ENCODE measurements at places on chromosomes 2 and 18.

- DNase-seq = no peak
Measured at GRCh38 chr2:232532419-232532818, 6.5 kb downstream of the CHRND start.

DNA sequence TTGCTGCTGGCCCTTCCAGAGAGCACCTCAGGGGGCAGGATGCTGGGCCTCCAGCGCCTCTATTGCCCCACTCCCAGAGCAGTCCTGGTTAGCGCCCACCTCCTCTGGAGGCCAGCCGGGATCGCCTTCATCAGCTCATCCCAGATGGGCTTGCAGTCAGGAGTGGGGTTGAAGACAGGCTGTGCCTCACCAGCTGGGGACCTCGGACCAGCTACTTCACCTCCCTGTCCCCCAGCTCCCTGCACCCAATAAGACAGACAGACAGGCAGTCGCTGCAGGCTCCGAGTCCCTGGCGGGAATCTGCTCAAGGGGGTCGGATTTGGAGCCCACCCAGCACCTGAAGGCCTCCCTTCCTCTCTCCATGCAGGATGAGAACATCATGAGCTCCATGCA lies 18.9 kb upstream of the FAHD2A start:
- no peak for DNase-seq

DNA sequence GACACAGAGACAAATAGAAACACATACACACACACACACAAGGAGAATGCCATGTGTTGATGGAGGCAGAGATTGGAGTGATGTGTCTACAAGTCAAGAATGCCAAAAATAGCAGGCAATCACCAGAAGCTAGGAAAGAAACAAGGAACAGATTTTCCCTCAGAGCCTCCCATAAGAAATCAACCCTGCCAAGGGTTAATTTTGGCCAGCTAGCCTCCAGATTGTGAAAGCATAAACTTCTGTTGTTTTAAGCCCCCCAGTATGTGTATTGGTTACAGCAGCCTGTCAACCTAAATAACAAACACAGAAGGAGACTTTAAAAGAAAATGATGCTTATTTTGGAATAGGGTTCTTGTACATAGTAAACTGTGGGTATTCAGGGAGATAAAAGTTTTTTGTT lies 5.6 kb upstream of the STK39 start:
- no peak for DNase-seq

DNA sequence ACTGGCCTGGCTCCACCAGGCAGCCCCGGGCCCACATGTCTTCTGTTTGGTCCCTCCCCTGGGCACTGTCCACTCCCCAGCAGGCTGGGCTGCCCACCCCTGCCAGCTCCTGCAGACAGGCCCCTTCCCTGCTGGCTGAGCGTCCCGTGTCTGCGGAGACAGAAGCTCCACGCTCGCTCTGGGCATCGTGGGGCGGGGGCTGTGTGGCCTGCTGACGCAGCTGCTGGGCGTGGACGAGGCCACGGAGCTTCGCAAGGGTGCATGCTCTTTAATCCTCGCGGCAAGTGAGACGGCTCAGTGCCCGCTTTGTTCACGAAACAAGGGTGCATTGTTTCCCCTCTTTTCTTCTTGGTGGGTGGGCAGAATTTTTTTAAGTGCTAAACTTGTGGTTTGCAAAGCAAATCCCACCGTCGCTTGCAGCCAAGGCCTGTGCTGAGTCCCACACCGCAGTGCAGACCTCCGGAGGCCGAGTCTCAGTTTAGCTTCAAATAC lies 132.8 kb upstream of the CTDP1 start:
- no peak for DNase-seq

DNA sequence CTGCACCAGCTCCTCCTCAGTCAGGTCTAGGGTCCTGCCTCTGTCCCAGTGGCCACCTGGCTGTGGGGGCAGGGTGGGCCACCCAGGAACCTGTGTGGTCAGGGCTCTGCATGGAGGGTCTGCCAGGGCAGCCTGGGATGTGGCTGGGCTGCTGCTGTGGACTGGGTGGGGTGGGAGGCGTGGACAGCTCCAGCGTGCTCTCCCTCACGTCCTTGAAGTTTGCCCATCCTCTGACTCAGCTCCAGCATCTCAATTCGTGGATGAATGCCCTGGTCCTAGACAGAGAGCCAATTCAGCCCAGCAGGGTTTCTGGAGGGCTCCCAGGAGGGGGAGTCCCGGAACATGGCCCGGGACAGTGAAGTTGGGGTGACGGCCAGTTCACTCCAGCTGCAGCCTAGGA lies 64.3 kb upstream of the EPAS1 start:
- DNase-seq = no peak

DNA sequence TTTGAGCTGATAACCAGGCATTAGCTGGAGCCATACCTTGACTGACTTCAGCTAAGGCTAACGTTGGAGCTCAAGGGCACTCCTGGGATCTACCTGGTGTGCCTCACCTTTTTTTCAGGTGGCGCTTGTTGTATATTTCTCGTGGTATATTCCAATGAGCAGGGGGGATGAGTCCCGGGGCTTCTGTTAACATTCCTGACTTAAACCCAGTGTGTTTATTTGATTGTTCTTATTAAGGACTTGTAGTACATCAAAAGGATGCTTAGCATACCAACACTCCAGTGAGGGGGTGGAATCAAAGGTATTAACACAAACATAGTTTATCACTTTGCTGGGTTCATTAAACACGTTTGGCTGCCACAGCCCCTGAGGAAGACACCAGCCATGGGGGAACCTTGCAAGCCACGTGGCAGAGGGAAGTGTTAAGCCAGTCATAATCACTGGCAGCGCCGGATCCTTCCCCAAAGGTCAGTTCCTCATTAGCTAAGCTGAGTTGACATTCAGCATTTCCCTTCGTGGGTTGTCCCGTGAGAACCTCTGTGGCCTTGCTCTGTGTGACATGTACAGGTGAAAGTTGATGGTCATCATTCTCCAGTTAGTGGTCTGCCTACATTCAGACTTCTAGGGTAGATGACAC lies 119.5 kb upstream of the MCFD2 start:
- no peak for DNase-seq

DNA sequence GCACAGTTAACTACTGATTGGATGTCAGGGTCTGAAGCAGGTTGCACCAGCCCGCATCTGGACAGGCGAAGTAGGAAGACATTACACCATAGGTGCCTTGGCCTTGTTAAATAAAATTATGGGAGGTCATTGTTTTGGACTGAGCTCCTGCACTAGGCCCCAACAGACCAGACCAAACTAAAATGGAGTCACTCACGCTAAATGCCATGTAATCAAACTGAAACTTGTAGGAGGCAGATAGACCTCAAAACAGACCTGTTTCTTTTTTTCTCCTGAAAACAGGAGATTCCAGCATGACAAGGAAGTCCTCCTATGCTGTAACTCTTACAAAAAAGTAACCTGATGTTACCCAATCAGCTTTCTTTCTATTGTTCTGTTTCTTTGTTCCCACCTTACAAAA lies 15.5 kb upstream of the NFU1 start:
- DNase-seq = no peak

DNA sequence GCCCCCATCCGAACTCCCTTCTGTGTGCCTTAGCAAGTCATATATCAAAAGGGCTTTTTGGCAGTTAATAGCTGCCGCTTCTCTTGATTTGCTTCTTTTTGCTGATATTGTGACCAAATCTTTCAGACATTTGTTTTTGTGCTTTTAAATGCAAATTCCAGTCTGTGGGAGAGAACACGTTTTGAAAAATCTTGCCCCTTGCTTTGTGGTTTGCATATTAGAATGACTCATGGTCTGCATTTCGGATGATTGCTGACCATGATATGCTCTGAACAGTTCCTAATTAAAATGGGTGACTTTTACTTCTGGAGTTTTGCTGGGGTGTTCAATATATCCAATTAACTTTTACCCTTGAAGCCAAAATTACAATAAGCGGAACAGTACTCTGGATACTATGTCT lies 58.2 kb upstream of the ST6GAL2 start:
- no peak for DNase-seq

- DNase-seq = no peak
Measured at GRCh38 chr18:51137026-51137729, 60.3 kb downstream of the MEX3C start.

DNA sequence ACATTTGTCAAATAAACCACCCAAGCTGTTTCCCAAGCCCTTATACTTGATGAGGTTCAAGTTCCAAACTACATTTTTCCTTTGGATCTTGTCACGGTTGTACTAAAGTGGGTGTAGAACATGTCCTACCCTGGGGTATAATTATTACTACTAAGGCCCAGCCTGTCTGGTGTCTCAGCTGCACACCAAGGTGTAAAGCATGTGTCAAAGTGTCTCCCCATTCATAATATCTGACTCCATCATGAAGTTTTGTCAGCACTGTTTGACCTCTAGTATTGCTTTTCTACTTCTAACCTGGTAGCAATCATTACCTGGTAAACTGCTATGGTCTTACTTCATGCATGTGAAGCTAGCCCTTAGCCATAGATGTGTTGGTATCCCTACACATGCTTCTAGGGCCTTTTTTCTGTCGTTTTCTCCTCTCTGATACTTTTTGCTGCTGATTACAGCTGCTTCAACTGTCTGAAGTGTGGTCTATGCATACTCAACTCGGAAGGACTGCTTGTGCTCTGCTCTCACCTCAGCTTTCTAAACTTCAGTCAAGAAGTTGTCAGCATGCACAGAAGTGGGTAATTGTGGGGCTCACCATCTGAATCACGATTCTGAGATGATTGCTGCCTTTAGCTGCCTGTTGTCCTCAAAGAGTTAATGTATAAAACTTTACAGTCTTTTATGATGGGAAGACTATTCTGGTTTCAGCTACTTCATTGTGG lies 445.7 kb upstream of the TRIB2 start:
- no peak for DNase-seq

- DNase-seq = no peak
Measured at GRCh38 chr2:143702931-143703330, 573.7 kb downstream of the ARHGAP15 start.

- DNase-seq = no peak
Measured at GRCh38 chr18:79523736-79524180, 128.0 kb downstream of the NFATC1 start.

GRCh38 chr18:30618567-30618966 lies 424.0 kb downstream of the DSC3 start:
- DNase-seq = no peak

- no peak for DNase-seq
Measured at GRCh38 chr18:42268186-42268725, 313.2 kb downstream of the PIK3C3 start.

- no peak for DNase-seq
Measured at GRCh38 chr2:152716805-152717227, 445 bp downstream of the PRPF40A start.

DNA sequence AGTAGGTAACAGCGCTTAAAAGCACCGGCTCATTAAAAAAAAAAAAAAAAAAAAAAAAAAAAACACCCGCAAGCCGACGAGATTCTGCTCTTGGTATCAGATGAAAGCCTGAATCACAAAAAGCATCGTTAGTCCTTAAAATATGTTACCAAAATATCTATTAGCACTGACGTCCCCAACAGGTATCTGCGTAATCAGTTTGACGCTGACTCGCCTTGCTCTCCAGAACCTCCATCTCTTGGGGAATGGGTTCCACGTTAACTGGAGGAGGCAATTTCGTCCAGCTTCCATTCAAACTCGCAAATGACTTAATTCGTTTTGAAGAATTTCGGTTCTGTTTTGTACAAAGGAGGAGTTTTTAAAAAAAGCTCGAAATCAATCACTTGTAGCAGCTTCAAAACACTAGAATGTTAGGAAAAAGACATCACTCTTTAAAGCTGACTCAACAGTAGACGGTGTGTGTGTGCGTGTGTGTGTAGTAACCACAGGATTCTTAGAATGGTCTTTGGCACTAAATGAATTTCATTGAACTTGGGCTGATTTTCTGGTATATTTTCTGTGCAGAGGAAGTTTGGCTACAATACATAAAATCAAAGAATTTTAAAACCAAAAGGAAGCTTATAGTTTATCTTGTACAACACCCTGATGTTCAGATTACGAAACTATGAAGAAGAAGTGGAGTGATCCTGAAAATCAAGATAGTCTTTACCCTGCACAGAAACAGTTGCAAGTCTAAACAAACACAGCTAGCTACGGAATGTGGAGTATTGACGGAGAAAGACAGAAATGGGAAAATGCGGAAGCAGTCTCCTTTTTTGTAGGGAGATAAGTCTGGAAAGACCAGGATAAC lies 1.1 kb upstream of the PGAP1 start:
- peak; percentile 33 for DNase-seq

- no peak for DNase-seq
Measured at GRCh38 chr18:47654988-47655387, 275.5 kb downstream of the SMAD2 start.

GRCh38 chr2:25286025-25286400 lies 55.7 kb downstream of the DNMT3A start:
- no peak for DNase-seq

- DNase-seq = no peak
Measured at GRCh38 chr2:208937521-208937920, 486.3 kb upstream of the MAP2 start.

GRCh38 chr2:23530206-23530908 lies 145.4 kb downstream of the KLHL29 start:
- no peak for DNase-seq

- DNase-seq = no peak
Measured at GRCh38 chr2:40224318-40224717, 227.6 kb downstream of the SLC8A1 start.

- DNase-seq = no peak
Measured at GRCh38 chr18:5961828-5962150, 66.5 kb upstream of the TMEM200C start.

GRCh38 chr2:142803158-142803557 lies 74.3 kb upstream of the KYNU start:
- DNase-seq = no peak

DNA sequence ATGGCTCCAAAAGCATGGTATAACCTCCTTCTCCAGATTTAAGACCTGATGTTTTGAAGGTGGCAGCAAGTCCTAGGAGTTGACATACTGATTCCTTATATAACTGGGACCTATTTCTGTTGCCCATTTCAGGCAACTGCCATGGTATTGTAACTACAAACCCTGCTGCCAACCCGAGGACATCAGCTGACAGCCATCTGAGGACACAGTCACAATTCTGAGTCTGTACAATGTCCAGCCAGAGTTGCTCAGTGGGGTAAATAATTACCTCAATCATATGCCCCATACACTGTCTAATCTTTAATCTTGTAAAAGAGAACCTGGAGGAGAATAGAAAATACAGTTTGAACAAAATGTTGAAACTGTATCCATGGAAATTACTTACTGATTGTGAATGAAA lies 8.7 kb upstream of the GAREM2 start:
- DNase-seq = no peak

GRCh38 chr2:100451734-100452133 lies 18.5 kb upstream of the NMS start:
- no peak for DNase-seq

- no peak for DNase-seq
Measured at GRCh38 chr2:70638561-70638960, 84.9 kb upstream of the TGFA start.

Data from GM04504 (cell line).